Activated CD4-positive, alpha-beta T cell treated with anti-CD3 and anti-CD28 coated beads, Interleukin-2, amount 50 U/mL, for 1 hour (primary cell): ENCODE measurements at places on chromosomes 1 and 21.
A peak's percentile ranks its signal among the peaks of the same experiment; 100 is the strongest.

GRCh38 chr1:92851729-92852128 is 19.9 kb downstream of the RPL5 start:
- no peak for DNase-seq

DNA sequence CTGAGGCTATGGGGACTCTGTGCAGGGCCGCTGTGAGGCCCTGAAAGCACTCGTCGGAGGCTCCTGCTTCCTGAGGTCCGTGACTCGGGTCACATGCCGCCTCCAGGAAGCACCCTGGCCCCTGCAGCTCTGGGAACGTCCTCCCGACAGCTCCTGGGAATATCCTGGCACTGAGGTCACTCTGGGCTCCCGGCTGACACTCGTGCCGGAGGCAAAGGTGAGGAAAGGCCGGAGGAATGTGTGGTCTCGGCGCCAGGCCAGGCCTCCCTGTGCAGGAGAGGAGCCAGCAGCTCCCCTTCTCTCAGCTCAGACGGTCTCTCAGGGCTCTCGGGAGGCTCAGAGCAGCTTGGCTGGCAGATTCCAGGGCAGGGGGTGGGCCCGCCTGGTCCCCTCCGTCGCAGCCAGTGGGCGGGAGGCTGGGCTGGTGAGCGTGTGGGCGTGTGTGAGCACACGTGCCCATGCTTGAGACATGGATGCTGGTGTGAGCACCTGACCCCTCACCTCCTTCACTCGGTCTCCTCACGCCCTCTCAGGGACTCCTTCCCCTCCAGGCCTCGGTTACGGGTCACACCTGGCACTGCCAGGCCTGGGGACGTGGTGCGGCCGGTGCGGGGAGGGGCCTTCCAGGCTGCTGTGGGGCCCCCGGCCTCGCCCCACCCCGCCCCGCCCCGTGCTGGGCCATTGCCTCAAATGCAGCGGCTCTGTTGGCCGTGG is 5.5 kb upstream of the RNF223 start:
- no peak for DNase-seq

DNA sequence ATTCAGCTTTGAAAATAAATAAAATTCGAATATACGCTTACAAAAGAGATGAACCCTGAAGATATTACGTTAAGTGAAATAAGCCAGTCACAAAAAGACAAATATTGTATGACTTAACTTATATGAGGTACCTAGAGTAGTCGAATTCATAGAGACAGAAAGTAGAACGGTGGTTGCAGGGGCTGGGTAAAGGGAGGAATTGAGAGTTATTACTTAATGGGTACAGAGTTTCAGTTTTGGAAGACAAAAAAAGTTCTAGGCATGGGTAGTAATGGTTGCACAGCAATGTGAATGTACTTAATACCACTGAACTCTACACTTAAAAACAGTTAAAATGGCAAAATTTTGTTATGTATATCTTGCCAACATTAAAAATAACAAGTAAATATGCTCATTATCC is 48.6 kb upstream of the ZNHIT6 start:
- no peak for DNase-seq

GRCh38 chr1:38326135-38326534 is 279.5 kb upstream of the POU3F1 start:
- DNase-seq = no peak

GRCh38 chr1:35287807-35288640 is 19.5 kb downstream of the ZMYM4 start:
- no peak for DNase-seq

- DNase-seq = no peak
These were observed 56.1 kb upstream of the SDC3 start for GRCh38 chr1:30964706-30965105.

DNA sequence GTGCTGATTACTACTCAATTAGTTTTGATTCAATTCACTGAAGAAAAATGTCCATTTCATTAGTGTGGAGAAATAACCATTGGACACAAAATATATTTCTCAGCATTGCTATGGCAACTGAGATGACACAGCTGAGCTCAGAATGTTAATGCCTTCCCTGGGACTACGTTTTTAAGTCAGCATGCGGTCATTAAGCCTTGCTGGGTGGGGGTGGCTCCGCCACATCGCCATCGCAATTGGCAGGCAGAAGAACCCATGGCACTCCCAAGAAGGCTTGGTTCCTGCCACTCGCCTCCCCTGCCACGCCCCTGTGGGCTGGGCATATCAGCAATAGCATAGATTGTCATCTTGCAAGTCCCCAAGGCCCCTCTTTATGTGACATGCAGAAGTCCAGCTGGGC is 256.7 kb upstream of the CAMK1G start:
- no peak for DNase-seq

DNA sequence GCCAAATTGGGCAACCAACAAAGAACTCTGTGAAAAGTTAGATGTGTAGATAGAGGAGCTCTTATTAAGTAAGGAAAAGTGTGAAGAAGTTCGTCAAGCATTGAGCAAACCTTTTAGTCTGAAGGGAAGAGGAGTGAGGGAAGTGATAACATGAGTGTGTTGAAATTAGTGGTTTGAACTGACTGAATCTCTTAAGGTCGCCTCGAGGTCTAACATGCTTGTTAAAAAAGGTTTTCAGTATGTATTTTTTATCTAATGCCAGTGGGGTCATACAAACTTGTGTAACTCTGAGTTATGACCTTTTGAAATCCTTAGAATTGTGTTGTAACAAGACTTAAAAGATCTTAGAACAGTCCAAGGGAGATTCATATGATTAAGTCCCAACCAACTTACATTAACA is 34.1 kb downstream of the SOAT1 start:
- no peak for DNase-seq

DNA sequence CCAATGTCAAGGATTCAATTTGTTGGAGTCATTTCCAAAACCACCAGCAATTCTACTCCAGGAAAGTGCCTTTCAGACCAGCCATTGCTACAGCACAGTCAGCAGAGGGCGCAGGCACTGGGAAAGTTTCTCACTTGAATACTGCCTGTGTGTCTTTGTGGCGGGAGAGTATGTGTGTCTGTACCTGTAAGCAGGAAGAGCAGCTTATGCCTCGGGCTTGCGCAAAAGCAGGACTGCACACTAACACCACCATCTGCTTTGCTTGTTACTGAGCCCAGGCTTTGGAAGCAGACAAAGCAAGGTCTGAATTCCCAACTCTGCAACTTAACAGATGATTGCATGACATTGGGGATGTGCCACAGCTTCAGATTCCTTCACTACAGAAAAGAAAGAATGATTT is 7.0 kb upstream of the CTSE start:
- peak; percentile 61 for DNase-seq

- no peak for DNase-seq
These were observed 4.1 kb downstream of the GPSM2 start for GRCh38 chr1:108880850-108881249.
